ENCODE measurements at places on chromosomes 1 and 21.

DNA sequence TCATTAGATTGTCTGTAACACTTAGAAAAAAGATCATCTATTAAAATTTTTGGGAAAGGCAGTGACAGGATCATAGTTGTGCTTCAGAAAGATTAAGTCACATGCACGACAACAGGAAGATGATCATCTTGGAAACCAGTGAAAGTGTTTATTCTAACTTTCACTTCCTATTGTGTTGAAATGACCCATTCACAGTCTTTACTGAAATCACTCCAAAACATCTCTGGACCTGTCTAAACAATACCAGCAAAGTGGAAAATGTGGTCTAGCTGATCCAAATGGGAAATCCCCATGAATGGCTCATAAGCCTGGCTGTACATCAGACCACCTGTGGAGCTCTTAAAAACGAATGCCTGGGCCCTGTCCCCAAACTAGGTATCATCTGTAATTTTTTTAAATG is 111.1 kb upstream of the ETV3 start:
- DNase-seq = no peak

DNA sequence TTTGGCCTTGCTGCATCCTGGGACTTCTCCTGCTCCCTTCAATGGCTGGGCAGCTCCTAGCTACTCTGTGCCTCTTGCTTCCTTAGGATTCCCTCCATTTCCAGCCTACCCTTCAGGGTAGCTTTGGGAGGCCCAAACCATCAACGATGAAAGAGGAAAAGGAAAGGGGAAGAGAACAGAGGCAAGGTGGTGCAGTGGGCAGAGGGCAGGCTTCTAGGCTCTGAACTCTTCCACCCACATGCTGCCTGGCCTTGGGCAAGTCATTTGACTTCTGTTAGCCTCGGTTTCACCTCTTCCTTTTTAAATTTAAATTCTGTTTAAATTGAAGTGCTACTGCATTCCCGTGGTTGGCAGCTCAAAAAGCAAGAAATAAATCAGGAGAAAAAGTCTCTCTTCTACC is 5.7 kb upstream of the PPM1J start:
- DNase-seq = no peak

- DNase-seq = no peak
Measured at GRCh38 chr1:81547912-81548303, 252.8 kb upstream of the ADGRL2 start.

GRCh38 chr1:1529321-1529720 is 11.1 kb downstream of the TMEM240 start:
- no peak for DNase-seq

GRCh38 chr1:220783453-220783852 is 3.3 kb upstream of the MTARC1 start:
- no peak for DNase-seq

- DNase-seq = no peak
Measured at GRCh38 chr1:84634536-84635205, 55.6 kb downstream of the SSX2IP start.

Measured in fibroblast of skin of left biceps (primary cell).